GM13977 (cell line): ENCODE measurements at places on chromosomes 2 and 18.

- no peak for DNase-seq
Measured at GRCh38 chr2:129803871-129804270, 175.6 kb upstream of the RAB6C start.

DNA sequence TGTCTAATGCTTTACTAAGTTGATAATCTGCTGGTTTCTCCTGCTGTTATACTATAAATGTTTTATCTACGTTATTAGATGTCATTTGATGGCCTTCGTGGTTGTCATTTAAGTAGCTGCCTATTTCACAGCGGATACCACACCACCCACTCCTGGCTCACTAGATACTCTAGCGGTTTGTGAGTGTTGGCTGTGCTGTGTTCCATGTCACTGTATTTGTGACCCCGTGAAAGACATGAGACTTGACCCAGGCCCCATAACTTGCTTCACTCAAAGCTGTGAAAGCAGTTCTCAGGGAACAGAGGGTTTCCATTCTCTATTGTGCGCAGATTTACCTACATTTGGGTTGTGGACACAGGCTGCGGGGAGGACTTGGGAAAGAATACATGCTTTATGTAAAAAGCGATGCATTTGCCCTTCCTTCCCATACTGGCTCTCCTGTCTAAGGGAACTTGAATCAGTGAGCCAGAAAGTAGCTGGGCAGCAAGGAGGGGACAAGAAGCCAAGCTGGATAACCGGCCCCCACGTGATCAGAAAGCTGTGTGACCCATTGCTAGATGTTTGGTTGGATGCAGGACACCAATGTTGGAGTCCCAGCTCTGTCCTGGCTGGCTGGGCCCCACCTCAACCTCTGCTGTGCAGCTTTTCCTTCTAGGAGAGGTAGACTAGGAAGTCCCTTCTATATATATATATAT lies 52.2 kb downstream of the PLB1 start:
- DNase-seq, result no peak

DNA sequence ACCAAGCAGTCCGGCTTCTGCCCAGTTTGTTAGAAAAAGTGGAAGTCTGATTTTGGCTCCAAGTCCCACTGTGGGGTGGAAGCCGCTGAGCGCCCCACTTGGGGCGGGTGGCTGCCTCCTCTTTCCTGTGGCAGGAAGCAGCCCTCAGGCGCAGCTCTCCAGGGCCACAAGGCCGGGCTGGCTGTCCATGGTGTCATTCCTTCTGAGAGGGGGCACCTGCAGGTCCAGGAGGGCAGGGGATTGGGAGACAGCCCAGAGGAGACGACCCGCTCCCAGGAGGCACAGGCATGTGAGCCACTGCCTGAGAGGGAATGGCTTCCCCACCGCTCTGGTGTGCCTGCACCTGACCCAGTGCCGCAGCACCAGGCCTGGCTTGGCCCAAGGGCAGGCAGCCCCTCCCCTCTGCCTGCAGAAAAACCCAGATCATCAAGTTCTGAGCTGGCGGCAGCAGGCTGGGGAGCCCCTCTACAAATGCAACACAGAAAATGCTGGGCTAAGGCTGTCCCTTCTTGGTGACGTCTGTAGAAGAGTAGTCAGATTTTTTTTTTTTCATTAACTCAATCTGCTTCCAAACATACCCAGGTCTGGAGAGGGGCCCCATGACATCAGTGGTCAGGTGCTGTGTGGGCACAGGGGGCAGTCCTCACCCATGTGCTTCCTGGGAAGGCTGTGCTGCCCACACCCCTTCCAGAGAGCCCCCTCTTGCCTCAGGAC lies 38.4 kb downstream of the HS6ST1 start:
- no peak for DNase-seq

DNA sequence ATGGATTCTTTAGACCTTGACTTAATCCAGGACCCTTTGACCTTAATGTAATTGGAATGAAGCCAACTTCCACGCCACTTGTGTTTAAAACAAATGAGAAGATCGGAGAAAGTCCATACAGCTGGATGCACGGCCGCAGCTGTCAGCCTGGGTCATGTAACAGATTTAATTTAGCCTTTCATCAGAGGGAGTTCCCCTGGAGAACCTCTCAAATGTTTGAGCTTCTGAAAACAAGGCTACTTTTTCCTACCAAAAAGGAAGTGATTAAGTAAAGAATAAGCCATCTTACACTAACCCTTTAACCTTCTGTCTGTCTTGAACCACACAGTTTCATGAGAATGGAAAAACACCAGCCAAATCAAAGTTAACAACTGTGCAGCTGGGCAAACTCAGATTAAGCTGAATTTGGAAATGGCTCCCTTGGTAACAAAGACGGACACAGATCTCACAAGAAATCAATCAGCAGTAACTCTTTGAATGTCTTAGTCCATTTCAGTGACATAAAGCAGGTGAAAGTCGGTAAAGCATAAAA lies 103.6 kb downstream of the DOCK10 start:
- DNase-seq, result no peak

- DNase-seq, result no peak
Measured at GRCh38 chr18:27887711-27888495, 289.0 kb downstream of the CDH2 start.

DNA sequence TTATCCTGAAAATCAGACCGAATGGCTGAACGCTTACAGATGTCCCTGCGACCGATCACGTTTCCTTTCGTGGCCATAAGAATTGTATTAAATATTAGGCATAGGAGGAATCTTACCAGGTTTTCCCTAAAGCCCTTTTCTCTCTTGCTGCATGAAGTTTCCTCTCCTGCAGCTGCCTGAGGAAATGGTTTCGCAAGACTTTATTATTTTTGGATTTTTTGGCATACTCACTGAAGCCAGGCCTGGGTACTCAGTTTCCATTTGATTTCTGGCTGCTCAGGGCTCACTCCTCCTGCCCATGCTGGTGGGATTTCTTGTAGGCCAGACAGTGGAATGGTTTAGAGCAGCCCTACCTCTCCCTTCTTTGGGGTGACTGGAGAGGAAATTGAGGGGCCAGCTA lies 114.0 kb downstream of the KLHL29 start:
- DNase-seq, result no peak

DNA sequence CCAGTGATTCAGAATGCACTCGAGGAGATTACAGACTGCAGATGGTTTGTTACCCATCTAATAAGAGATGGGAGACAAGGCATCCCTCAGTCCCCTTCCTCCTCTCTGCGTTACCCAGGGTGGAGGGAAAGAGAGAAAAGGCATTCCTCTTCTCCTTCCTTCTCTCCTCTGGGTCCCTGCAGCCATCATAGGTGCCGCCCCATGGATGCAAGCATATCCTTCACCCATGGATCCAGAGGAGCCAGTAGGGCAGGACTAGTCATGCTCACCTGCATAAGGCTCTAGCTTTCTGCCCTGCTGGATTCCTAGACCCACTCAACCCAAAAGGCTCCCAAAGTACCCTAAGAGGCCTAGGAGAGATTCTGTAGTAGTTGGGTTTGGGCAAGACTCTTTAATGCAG lies 20.4 kb downstream of the CMPK2 start:
- DNase-seq, result no peak

- DNase-seq, result no peak
Measured at GRCh38 chr2:73237168-73237567, 3.1 kb downstream of the CCT7 start.

- DNase-seq, result no peak
Measured at GRCh38 chr2:218000136-218000535, 2.7 kb downstream of the TNS1 start.

DNA sequence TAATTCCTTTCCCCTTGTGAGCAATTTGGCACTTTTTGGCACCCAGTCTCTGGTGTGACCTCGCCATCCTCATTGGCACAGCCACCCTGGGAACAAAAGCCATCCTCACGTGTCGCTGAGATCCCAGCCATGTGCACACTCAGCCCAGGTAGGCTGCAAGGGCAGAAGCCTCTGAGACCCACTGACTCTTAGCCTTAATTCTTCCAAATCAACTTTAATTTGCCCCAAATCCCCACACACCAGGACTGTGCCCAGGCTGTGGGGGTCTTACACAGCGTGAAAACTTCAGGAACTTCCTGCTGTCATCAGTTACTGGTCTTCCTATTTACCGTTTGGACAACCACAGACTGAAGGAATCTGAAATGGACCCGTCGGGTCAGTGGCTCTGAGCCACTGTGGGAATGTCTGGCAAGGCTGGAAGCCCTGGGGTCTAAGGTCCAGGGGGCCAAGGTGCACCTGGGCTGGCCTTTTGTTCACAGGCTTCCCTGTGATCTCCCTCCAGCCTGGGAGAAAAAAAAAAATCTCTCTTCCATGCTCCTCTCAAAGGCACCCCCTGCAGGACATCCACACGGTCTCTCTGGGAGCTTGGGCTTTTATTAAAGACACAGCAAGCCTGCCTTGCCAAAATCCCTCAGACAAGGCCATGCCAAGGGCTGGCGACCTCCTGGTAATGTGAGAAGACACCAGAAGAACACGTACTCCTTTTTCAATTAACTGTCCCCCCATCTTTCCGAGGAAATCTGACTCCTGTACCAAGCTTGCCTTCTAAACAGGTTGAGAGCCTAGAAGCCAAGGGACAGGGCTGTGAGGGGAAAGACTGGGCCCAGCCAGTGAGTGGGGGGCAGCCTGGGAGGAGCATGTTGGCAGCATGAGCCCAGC lies 42.1 kb upstream of the LAPTM4A start:
- no peak for DNase-seq

GRCh38 chr2:88614497-88615157 lies 12.6 kb downstream of the EIF2AK3 start:
- no peak for DNase-seq

GRCh38 chr2:85768713-85769112 lies 14.9 kb downstream of the ATOH8 start:
- DNase-seq, result no peak
